ENCODE measurements at places on chromosomes 4 and X.

GRCh38 chrX:20227116-20227515, 39.6 kb downstream of the RPS6KA3 start:
- no peak for DNase-seq

- DNase-seq, result no peak
Measured at GRCh38 chrX:18424482-18425198, 768 bp upstream of the CDKL5 start.

- DNase-seq, result no peak
Measured at GRCh38 chr4:183287677-183288076, 32.4 kb downstream of the CLDN22 start.

DNA sequence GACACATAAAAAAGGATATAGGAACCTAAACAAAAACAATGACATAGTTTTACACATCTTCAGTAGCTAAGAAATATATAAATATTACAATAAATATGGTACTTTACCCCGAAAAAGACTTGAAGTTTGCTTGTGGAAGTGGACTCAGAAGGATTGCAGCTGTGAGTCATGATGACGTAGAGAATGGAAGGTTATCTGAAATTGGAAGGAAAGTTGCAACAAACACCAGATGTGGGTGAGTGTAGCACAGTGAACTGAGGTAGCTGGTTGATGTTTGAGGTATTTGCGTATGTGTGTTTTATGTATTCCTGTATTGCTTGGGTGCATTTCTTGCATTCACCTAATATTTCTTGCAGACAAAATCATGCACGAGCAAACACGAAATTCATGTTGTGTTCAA, 113.0 kb downstream of the ARX start:
- DNase-seq, result no peak

- DNase-seq, result no peak
Measured at GRCh38 chr4:38371391-38371851, 292.6 kb upstream of the KLF3 start.

GRCh38 chr4:2825740-2826139, 17.9 kb upstream of the ADD1 start:
- DNase-seq, result no peak

GRCh38 chrX:128816919-128817318, 706.4 kb downstream of the SMARCA1 start:
- DNase-seq, result no peak

- no peak for DNase-seq
Measured at GRCh38 chrX:126820700-126821420, 1.3 kb downstream of the PRR32 start.

- DNase-seq, result no peak
Measured at GRCh38 chrX:16999275-16999674, 52.8 kb downstream of the REPS2 start.

- no peak for DNase-seq
Measured at GRCh38 chrX:74458736-74459135, 37.4 kb downstream of the SLC16A2 start.

GRCh38 chr4:68218044-68218443, 27.4 kb downstream of the TMPRSS11B start:
- DNase-seq, result no peak

GRCh38 chr4:47876310-47876709, 38.1 kb downstream of the NFXL1 start:
- DNase-seq, result no peak

DNA sequence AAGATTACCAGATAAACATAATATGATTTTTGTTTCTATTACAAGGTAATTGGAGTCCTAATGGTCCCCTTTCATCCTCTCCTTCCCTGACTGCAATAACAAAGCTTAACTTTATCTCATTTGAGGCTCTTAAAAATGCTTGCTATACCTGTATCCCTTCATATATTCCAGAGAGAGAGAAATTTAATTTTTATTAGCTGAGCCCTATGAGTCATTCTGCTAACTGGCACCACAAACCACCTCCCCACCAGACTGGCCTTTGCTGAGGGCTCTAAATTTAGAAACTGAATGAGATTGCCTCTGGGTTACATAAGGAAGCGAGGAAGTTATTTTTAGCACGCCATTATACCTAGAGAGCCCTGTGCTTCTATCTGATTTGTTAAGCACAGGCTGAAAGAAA, 27.4 kb downstream of the CBLL2 start:
- DNase-seq, result no peak

DNA sequence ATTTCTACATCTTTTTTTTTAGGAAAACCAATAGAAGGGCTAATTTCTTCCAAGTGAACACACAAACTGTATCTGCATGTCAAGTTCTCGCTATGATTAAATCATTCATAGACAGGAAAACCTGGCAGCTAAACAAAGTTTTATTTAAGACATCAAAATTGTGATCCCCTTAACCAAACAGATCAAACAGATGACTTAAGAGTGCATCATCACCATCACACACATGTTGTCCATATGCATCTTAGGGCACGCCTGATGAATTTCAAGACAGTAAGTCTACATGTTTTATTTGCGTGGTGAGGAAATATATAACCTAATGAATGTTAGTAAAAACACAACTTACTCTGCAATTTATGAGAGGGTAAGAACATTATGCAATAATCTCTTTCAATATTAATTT, 317.0 kb upstream of the ANXA10 start:
- DNase-seq, result no peak

GRCh38 chr4:175253184-175253902, 335.2 kb downstream of the ADAM29 start:
- no peak for DNase-seq

DNA sequence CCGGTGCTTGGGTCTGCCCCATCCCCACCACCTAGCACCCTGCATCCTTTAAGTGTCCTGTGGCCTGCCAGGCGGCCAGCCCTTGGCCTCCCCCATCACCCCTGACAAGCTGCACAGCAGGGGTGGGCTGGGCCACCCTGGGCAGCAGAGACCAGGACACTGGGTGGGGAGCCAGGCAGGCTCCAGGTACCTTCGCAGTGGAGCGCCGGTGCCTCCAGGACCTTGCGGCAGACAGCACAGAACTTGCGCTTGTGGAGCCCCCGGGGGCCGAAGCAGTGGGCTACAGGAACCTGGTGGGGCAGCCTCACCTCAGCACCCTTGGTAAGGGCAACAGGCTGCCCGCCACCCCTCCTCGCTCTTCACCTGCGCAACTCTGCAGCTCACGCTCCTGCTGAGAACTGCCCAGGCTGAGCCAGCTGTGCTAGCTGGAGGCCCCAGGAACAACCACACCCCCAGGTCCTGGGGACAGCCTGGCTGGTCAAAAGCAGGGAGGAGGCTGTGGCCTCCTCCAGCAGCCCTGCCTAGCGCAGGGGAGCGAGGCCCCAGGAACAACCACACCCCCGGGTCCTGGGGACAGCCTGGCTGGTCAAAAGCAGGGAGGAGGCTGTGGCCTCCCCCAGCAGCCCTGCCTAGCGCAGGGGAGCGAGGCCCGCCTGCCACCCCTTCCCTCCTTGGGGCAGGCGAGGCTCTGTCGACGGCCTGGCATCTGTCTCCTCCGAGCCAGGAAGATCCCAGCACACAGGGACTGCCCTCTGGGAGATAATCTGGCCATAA, 4.6 kb downstream of the DGKQ start:
- no peak for DNase-seq

GRCh38 chr4:20395160-20395773, 143.6 kb downstream of the SLIT2 start:
- DNase-seq, result no peak

- DNase-seq, result no peak
Measured at GRCh38 chr4:67288964-67289363, 256.3 kb downstream of the CENPC start.

DNA sequence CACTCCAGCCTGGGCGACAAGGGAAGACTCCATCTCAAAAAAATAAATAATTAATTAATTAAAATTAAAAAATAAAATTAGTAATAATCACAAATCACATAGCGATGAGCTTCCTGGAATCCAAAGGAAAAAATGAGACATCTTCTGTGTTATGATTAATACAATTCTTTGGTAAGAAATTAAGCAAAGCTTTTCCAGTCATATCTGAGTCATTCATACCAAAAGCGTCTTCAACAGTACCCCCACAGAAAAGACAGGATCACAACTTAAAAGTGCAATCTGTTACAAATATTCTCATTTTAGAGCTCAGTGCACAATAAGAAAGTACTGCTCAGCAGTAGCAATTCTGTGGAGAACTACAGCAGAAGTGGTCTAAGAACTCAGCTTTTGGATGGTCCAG, 168.5 kb upstream of the MXRA5 start:
- no peak for DNase-seq

- no peak for DNase-seq
Measured at GRCh38 chrX:21963731-21964405, 23.4 kb downstream of the SMS start.

- DNase-seq, result no peak
Measured at GRCh38 chr4:111453216-111453615, 692.0 kb upstream of the FAM241A start.

DNA sequence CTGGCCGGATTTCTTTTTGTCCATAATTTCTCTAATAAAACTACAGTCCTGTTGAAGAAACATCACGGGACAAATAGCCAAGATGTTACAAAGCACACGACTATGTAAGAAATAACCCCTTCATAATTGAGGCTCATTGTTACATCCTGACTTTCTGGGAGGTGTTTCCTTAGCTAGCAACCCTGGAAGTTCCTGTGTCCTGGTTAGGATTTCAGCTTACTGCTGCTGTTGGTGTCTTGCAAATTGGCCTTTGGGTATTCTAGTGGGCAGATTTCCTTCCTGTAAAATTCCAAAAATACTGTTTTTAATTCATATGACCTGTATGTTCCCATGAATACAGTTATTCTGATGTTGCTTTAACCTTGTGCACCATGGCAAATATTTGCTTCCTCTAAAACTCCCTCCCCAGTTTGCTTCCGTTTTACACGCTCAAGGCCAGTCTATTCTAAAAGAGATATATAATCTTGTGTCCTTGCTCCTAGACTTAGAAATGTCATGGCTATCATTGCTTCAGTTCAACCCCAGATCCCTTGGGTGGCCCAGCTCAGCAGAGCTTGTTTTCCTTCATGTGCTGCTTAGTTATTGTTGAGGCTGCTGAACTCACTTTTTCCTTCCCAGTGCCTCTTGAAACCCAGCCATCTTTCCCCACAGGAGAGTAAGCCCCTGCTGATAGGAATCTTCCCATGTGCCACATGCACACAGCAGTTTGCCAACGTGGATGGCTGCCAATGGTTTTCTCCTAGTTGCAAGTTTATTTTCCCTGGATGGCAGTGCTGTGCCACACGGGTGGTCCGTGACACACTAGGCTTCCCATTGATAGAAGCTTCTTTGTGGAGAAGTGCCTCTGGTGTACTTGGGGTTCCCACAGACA, 75.8 kb downstream of the TSPAN7 start:
- no peak for DNase-seq

- DNase-seq, result no peak
Measured at GRCh38 chr4:75729836-75730235, 5.5 kb downstream of the USO1 start.

DNA sequence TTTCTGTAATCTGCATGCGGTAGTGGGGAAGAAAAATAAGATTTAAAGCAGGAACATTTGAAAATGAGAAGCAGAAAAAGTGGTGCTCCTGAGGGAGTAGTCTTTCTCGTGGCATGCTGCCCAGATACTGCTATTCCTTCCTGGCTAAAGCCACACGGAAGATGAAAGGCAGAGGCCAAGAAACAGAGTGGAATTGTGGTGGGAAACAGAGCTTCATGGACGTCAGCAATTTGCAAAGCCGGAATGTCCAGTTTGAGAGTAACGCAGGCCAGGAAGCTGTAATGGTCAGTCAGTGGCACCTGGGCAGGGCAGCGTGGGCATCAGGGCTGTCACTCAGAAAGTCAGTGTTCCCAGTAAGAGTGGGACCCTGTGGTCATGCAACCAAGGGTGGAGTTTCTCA, 63.7 kb upstream of the FMR1 start:
- no peak for DNase-seq

DNA sequence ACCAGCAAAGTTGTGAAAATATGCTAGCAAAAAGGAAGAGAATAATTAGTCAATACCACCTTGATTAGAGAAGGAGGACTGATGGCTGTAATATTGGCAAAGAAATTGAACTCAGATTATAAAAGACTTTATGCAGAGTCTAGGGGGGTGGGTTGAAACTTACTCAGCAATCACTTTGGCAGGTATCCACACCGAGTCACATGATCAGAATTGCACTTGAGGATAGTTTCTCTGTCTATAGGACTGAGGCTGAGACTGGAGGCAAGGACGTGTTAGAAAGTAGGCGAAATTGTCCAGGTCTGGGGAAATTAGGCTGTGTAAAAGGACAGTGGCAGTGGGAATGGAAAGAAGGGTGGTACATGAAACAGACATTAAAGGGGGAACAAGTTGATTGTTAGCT, 284.4 kb downstream of the ARHGAP24 start:
- no peak for DNase-seq

- no peak for DNase-seq
Measured at GRCh38 chr4:23828020-23828715, 61.7 kb downstream of the PPARGC1A start.

DNA sequence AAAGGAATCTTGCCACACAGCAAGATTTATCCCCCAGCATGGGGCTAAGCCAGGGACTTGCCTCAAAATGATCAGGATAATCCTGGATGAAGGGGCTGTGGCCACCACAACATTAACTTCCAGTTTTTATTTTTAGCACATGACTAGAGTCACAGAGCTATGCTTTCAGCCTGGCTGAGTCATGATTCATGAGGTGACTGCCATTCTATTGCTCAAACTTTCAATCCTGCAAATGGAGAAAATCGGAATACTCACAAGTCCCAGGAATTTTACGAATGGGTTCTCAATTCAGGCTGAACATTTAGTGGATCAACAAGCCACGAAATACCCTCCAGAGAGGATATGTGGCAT, 70.7 kb upstream of the HPGD start:
- no peak for DNase-seq

DNA sequence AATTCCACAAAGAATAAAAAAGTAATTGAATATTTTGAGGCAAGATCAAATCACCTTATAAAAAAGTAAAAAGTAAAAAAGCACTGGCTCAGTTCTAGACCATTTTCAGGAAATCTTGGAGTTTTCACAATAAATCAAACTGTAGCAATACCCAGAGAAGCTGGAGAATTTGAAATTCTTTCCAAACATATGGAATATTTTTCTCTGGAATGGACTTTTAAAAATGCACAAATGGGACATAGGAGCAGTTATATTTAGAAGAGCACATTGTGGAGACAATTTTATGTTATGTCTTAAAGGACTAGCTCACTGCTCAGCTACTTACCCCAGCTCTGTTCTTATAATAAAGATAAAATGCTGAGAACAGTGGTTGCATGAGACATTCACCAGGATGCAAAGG, 211.9 kb upstream of the KIT start:
- no peak for DNase-seq

GRCh38 chr4:135497563-135498152, 1296.1 kb upstream of the PABPC4L start:
- DNase-seq, result no peak

DNA sequence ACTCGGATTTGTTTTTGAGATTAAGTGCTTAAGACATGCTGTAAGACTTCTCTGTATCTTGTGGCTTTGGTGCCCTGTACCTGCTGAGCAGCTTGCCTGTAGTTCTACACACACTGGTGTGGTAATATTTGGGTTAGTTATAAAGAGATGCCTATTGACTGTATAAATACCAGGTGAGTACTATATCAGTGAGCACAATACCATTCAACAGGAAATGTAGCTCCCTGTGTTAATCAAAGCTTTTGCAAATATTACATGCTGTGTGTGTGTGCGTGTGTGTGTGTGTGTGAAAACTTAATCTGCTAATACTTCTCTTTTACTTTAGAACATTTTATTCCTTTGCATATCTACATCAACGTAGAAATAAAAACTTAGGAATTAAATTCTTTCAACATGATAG, 30.1 kb downstream of the MYOZ2 start:
- no peak for DNase-seq
